ENCODE measurements at places on chromosomes 12 and 14. TPM values are rescaled to one million over a fixed set of nuclear protein-coding genes. Genes with fewer than 3 reads are reported as not detected.

DNA sequence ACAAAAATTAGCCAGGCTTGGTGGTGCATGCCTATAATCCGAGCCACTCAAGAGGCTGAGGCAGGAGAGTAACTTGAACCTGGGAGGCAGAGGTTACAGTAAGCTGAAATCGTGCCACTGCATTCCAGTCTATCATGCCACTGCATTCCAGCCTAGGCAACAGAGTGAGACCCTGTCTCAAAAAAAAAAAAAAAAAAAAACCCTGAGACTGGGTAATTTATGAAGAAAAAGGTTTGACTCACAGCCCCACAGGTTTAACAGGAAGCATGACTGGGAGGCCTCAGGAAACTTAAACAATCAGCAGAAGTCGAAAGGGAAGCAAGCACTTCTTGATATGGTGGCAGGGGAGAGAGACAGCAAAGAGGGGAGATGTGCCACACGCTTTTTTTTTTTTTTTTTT lies 123.2 kb downstream of the GXYLT1 start:
- no peak for DNase-seq

DNA sequence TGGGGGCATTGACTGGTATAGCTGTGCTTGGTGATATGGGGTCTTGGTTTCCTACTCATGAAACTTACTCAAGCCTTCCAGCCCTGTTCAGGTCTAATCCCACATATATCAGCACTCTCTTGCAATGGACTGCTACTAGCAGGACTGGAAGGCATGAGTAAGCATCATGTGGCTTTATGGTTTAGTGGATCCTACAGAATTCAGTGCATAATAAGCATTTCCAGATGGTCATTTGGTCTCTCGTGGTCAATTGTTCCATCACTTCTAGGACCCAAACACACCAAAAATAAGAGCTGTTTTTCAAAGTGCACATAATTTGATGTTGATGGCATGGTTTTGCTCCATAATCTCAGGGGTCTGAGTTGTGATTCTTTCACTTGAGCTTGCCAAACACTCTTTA lies 114.4 kb downstream of the LMNTD1 start:
- DNase-seq, result no peak

DNA sequence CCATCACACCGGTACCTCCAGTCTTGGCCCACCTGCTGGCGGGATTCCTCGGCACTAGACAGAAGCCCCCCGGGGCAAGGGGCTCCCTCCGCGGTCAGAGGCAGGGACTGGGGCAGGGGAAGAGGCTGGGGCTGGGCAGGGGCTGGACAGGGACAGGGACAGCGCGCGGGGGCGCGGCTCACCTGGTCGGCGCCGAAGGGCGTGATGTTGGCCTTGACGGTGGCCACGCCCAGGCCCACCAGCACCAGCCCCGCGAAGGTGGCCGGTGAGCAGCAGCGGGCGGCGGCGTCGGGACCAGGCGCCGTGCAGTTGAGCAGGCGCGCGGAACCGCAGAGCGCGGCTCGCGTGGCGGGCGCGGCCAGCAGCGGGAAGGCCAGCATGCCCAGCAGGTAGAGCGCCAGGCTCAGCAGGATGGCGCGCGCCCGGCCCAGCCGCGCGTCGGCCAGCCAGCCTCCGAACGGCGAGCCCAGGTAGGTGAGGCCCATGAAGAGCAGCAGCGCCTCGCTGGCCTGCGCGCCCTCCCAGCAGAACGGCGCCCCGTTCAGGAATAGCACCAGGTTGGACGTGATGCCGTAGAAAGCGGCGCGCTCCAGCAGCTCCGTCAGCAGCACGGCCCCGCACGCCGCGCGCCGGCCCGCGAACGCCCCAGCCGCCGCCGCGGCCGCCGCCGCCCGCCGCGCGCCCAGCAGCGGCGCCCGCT lies 392 bp downstream of the SLC15A4 start:
- DNase-seq, result no peak

- no peak for DNase-seq
Observed at GRCh38 chr12:5515458-5515857, 83.5 kb downstream of the NTF3 start.

GRCh38 chr12:118102070-118102469 lies 1.7 kb downstream of the VSIG10 start:
- no peak for DNase-seq

DNA sequence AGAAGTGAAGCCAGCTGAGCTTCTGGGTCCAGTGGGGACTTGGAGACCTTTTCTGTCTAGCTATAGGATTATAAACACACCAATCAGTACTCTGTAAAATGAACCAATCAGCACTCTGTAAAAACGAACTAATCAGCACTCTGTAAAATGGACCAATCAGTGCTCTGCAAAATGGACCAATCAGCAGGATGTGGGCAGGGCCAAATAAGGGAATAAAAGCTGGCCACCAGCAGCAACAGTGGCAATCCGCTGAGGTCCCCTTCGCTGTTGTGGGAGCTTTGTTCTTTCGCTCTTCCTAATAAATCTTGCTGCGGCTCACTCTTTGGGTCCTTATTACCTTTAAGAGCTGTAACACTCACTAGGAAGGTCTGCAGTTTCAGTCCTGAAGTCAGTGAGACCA lies 72.3 kb downstream of the NTS start:
- no peak for DNase-seq

GRCh38 chr12:112288638-112289037 lies 93.6 kb downstream of the HECTD4 start:
- no peak for DNase-seq

GRCh38 chr12:67471810-67472209 lies 176.7 kb upstream of the DYRK2 start:
- DNase-seq, result no peak

GRCh38 chr12:79624378-79624777 lies 66.4 kb downstream of the PAWR start:
- no peak for DNase-seq

DNA sequence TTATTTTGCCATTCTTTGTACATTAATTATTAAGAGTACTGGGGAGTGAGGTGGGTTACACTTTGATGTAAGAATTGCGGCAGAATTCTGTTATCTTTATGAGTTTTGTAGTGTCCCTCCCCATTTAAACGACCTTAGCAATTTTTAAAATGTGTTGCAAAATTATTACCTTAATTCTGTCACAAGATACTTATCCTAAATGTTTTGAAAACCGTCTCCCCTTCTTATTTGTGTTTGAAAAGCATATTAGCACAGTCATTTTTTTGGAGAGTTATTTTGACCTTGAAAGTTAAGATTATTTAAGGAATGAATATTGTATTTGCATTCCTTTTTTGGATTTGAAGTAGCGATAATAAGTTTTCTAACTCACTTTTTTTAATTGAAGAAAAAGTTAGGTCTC lies 2.2 kb downstream of the ARHGAP5 start:
- DNase-seq, result no peak

GRCh38 chr12:67451206-67451605 lies 182.0 kb downstream of the CAND1 start:
- DNase-seq, result no peak

- no peak for DNase-seq
Observed at GRCh38 chr14:54852215-54852614, 50.4 kb downstream of the GCH1 start.

DNA sequence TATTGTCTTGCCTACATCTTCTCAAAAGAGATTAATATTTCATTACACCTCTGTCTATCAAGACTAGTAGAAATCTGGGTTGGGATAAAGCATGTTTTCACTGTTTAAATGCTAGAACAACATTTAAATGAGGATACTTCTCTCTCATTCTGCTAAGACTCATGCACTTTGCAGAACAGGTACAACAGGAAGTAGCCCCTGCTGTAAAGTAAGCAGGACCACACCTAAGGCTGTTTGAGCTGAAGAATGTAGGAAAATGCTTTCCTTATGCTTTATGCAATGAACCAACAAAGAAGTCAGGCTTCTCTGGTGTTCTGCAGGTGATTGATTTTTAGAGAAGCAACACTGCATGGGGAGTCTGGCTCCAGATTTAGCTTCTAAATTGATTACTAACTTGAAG lies 89.4 kb downstream of the PAX9 start:
- no peak for DNase-seq

GRCh38 chr14:68865542-68865941 lies 72.7 kb upstream of the ZFP36L1 start:
- no peak for DNase-seq

DNA sequence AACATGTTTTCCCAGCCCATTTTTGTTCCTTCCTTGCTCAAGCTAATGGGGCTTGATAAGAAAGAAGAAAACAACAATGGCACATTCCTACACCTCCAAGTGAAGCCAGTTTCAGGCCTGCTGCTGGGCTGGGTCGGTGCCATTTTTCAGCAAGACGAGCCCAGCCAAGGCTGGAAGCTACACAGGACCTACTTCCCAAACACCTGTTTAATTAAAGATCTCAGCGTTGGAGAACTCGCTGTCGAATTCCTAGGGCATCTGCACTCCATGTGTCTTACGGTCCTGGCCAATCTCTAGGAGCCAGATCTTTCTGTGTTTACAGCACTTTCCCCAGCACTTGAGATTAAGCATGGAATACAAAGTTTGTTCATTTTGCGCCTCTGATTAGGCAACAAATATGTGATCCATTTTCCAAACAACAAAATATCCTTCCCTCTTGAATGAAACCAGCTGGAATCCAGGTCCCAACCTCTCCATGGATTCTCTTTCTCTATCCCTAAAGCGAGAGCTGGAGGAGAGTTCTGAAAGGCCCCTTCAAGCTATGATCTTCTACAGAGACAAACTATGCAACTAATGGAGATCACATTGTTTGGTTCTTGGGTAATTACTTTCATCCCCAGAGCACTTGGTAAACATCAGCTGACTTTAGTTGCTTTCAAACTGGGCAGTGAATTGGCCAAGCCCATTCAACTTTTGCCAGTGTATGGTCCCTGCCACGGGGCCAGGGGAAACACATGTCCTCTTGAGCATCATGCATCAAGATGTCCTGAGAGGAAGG lies 34.3 kb upstream of the TC2N start:
- DNase-seq, result no peak

GRCh38 chr12:38983117-38983571 lies 77.8 kb upstream of the CPNE8 start:
- no peak for DNase-seq

GRCh38 chr12:47302111-47302671 lies 222.4 kb upstream of the AMIGO2 start:
- DNase-seq, result no peak

GRCh38 chr14:22764382-22764781 lies 2.1 kb upstream of the OXA1L start:
- no peak for DNase-seq

DNA sequence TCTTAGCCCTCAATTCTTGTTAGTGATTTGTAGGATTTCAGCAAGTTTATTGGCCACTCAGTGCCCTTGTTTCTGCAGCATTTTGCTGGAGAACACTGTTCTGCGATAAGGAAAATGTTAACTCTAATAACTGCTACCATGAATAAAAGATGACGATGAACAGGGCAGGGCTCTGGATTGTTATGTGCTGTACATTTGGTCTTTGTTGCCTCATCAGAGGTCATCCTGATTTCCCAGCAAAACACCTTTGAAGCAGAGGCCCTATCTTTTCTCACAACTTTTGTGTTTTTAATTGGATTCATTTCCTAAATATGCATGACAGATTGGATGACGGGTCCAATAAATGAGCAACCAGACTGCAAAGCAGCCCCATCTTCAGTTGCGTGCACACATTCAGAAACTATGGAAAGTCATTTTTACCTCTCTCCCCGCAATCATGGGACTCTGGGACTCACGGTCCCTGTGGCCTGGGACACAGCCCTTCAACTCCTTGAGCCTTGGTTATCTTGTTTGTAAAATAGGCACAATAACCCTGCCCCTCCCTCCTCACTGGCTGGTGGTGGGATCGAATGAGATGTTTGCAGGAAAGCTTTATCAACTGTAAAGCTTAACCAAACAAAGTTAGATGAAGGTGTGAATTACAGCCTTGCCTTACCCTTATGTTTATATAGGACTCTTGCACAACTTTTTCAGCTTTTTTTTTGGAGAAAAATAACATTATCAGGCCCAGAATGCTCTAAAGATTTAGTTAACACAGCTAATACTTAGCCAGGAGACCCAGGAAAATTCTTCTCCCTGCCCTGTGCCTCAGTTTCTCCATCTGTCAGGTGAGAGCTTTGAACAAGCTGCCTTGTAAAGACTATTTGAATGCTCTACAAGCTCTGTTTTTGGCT lies 45.4 kb downstream of the RPH3A start:
- no peak for DNase-seq

DNA sequence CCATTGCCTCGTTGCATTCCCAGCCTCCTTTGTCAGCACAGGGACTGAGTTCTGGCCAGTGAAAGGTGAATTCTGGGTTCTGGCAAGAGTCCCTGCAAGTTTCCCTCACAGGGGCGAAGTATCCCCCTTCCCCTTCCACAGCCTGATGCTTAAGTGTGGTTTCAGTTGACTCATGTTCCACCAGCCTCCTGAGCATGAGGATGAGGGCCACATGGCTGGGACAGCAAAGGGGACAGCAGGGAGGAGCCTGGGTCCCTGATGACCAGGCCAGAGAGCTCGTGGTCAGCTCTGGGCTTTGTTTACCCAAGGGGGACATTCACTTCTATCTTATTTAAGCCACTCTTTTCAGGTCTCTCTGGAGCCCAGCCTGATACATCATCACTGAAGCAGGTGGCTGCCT lies 36.5 kb downstream of the CACNA2D4 start:
- no peak for DNase-seq

- DNase-seq, result peak; percentile 24
Observed at GRCh38 chr12:47935184-47935583, 28.2 kb upstream of the TMEM106C start.

DNA sequence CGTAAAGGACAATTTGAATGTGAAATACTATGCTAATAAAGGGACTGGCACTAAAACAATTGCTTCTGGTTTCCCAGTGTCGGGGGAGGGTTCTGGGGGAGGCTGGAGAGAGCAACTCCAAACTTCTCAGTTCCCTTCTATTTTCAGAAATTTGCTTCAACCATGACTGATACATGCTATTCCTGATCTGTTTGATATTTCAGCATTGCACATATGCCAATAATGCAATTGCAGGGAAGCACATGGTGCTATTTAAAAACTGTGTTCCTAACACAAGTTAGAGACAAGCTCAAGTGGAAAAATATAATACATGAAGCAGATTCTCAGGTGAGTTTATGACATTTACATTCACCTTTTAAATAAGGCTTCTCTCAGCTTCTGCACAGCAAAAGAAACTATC lies 188.9 kb downstream of the RIMBP2 start:
- no peak for DNase-seq

The GNG2 gene
- polyA plus RNA-seq, result 41.1 TPM

The NTS gene
- polyA plus RNA-seq, result 0.68 TPM

The SLC2A3 gene
- polyA plus RNA-seq, result 15.2 TPM

The POU6F1 gene
- 7.9 TPM for polyA plus RNA-seq

The NEK9 gene
- 82.6 TPM for polyA plus RNA-seq

The NOVA1 gene
- 13.2 TPM for polyA plus RNA-seq

The RAD51B gene
- polyA plus RNA-seq, result 7.3 TPM
